Progenitor cell of endocrine pancreas (in vitro differentiated cells): ENCODE measurements at places on chromosomes 5 and 9. TPM values are rescaled to one million over a fixed set of nuclear protein-coding genes. Genes with fewer than 3 reads are reported as not detected.

DNA sequence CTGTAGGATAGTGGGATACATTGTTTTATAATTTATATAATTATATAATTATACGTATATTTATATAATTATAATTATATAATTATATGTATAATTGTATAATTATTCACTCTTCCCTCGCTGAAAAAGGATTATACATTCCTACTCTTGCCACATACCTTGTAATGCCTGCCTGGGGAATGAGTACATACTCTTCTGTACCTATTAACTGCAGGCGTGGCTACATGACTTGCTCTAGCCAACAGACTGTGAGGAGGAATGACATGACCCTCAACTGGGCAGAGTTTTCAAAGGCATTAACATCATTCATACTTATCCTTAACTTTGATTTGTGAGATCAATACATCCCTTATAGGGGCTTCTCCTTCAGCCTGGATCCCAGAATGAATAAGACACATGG is 19.1 kb downstream of the ERMP1 start:
- DNase-seq: no peak
- H3K27ac ChIP-seq: no peak overlapping the region
- H3K4me3 ChIP-seq: no peak overlapping the region
- H3K36me3 ChIP-seq: peaks cover 16% of the 10 kb centered on the region
- no peaks in the 10 kb centered on the region for H3K4me1 ChIP-seq

- peaks cover 46% of the 10 kb centered on the region for H3K4me1 ChIP-seq
- peaks cover 17% of the 10 kb centered on the region for H3K36me3 ChIP-seq
- H3K4me3 ChIP-seq: peak overlapping the region; percentile 26
Observed at GRCh38 chr5:180289433-180289832, 2.5 kb downstream of the MAPK9 start.

NSUN2 gene
- 61.3 and 67.5 TPM in 2 replicates for total RNA-seq

DNA sequence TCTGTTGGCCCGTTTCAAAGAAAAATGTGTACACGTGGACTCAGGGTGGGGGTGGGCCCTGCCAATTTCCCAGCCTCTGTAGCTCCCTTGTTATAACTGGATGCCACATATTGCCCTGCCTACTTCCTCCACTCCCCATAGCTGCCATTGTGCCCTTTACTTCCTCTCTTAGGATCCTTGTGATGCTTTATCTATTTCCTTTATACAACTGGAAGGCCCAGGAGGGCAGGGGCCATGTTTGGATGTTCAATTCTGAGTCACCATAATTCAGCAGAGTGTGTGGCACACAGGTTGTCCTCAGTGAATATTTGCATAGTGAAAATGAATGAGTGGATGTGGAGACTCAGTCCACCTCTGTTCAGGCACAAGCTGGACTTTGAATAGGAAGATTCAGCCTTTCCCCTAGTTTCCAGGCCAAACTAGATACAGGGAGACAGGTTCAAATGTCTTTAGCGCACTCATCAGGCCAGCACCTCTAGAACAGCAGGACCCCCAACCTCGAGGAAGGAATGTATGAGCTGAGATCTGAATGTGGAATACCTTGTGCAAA is 10.6 kb upstream of the FEM1C start:
- H3K27me3 ChIP-seq: peaks cover 8% of the 10 kb centered on the region
- no peak overlapping the region for H3K4me3 ChIP-seq
- H3K27ac ChIP-seq: no peak overlapping the region

SPATA31D4 gene
- not detected in 2 replicates for total RNA-seq

PCDHGA1 gene
- total RNA-seq: 1.1 and 1.3 TPM in 2 replicates
